ENCODE measurements at places on chromosomes 1 and 21. TPM values are rescaled to one million over a fixed set of nuclear protein-coding genes. Genes with fewer than 3 reads are reported as not detected.

The MCOLN3 gene
- total RNA-seq, result not detected

The LCE3D gene
- total RNA-seq, result not detected

The FAAP20 gene
- 14.1 TPM for total RNA-seq

The MLLT11 gene
- 5.8 TPM for total RNA-seq

The NCAM2 gene
- 0.97 TPM for total RNA-seq

The RNU1-2 gene
- under 0.01 TPM for total RNA-seq

The DOP1B gene
- total RNA-seq, result 6.1 TPM

The MAP1LC3C gene
- total RNA-seq, result under 0.01 TPM

The GPBP1L1 gene
- total RNA-seq, result 99.1 TPM

The FCRL1 gene
- total RNA-seq, result not detected

The ORC1 gene
- 4.9 TPM for total RNA-seq

The STIL gene
- total RNA-seq, result 6.8 TPM

The KRTAP21-1 gene
- not detected for total RNA-seq

The CCDC185 gene
- not detected for total RNA-seq

The EFNA4 gene
- total RNA-seq, result 9.7 TPM

The FMO1 gene
- total RNA-seq, result not detected

The TRABD2B gene
- total RNA-seq, result not detected

The HSD3B2 gene
- not detected for total RNA-seq

The HMCN1 gene
- 8.7 TPM for total RNA-seq

The HSF2BP gene
- 1.6 TPM for total RNA-seq

The AVPR1B gene
- total RNA-seq, result not detected

The PAQR6 gene
- total RNA-seq, result under 0.01 TPM

The PRKAB2 gene
- 5.8 TPM for total RNA-seq

The DNAJC8 gene
- 108 TPM for total RNA-seq

The VHLL gene
- not detected for total RNA-seq

The PTAFR gene
- total RNA-seq, result under 0.01 TPM

The OR2L2 gene
- not detected for total RNA-seq

The CHD5 gene
- under 0.01 TPM for total RNA-seq

Data from epithelial cell of umbilical artery (primary cell).